H1 (cell line): ENCODE measurements at places on chromosomes 2 and 18. TPM values are rescaled to one million over a fixed set of nuclear protein-coding genes. Genes with fewer than 3 reads are reported as not detected.

Gene HAUS1
- total RNA-seq = 91.7 and 104 TPM in 2 replicates

Gene LHCGR
- 0.31 and 0.73 TPM in 2 replicates for total RNA-seq

Gene KIAA2012
- total RNA-seq = not detected in 2 replicates

Gene AKAIN1
- total RNA-seq = not detected in 2 replicates

Gene FBXO48
- 1.1 TPM in 2 replicates for total RNA-seq

Gene CKAP2L
- 19.3 and 20.7 TPM in 2 replicates for total RNA-seq

Gene IKZF2
- total RNA-seq = 4.4 and 5.8 TPM in 2 replicates

Gene CYP26B1
- 0.36 and 0.69 TPM in 2 replicates for total RNA-seq

Gene CIB4
- not detected in 2 replicates for total RNA-seq

Gene PDE1A
- total RNA-seq = 0.15 and 0.34 TPM in 2 replicates

Gene EGR4
- total RNA-seq = 0.20 TPM in 1 of 2 replicates, not detected in the other

Gene SNED1
- total RNA-seq = 1.9 and 2.4 TPM in 2 replicates

Gene SERPINB12
- not detected in 2 replicates for total RNA-seq

Gene COL4A3
- 0.17 and 0.34 TPM in 2 replicates for total RNA-seq
